ENCODE measurements at places on chromosomes 1 and 21.
A peak's percentile ranks its signal among the peaks of the same experiment; 100 is the strongest.

- DNase-seq: no peak
Measured at GRCh38 chr1:247330548-247331171, 1.0 kb downstream of the ZNF496 start.

GRCh38 chr1:20521960-20522861 is 14.3 kb upstream of the MUL1 start:
- DNase-seq: peak; percentile 70

DNA sequence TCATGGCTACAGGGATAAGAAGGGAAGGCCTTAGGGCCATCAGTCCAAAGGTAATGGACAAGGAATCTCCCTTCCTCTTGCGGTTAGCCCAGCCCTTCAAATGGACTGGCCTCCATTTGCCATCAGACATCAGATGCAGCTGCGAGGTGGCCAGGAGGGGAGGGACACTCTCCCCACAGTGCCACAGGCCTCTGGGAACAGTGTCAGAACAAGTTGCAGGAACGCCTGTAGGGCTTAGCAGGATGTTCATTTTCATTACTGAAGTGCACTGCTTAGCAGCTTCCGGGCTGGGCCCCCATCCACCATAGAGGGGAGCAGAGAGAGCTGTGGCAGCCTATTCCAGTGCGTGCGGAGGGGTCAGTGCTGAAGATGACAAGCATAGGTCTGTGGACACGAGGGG is 127.5 kb downstream of the GALNT2 start:
- no peak for DNase-seq

DNA sequence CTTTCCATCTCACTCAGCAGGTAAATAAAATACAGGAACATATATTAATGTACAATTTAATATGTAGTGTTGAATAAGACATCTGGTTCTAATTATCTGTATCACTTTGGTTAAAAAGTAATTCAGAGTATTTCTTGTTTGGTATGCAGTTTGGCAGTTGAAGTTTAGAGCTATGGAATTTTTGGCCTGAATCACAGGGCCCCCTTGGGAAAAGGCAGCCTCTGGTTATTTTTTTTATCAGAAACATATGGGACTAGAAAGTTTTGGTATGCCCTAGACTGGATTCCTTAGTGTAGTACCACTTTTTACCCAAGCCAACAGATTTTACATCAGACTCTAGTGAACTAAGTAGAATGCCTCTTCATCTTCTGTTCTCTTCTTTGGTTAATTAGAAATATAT is 26.4 kb downstream of the CNST start:
- DNase-seq: no peak

GRCh38 chr1:175808999-175809398 is 65.6 kb upstream of the TNR start:
- DNase-seq: no peak

DNA sequence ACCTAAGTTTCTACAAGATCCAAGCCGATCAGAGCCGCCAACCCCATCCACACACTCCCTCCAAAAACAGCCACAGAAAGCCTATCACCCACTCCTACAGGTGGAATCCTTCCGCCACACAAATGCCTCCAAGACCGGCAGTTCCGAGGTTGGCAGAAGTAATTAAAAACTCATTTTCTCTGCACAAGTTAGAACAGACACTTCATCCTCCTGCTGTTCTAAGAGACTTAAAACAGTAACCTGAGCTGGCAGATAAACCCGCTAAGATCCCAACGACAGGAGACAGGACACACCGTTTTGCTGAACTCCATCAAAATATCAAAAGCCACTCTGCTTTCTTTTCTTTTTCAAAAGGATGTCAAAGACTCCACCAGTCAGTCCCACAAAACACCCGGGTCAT is 2.8 kb downstream of the SSBP3 start:
- no peak for DNase-seq

Data from CD4-positive, alpha-beta T cell treated with Interleukin-4 for 1 hour (primary cell).